ENCODE measurements at places on chromosomes 12 and 14. TPM values are rescaled to one million over a fixed set of nuclear protein-coding genes. Genes with fewer than 3 reads are reported as not detected.

SPRYD4 gene
- 1.1 TPM for total RNA-seq

HELB gene
- 3.5 TPM for total RNA-seq

HCAR2 gene
- not detected for total RNA-seq

PMCH gene
- total RNA-seq: not detected

- no peak for DNase-seq
Measured at GRCh38 chr14:21106498-21107282, 5.8 kb downstream of the TMEM253 start.

DNA sequence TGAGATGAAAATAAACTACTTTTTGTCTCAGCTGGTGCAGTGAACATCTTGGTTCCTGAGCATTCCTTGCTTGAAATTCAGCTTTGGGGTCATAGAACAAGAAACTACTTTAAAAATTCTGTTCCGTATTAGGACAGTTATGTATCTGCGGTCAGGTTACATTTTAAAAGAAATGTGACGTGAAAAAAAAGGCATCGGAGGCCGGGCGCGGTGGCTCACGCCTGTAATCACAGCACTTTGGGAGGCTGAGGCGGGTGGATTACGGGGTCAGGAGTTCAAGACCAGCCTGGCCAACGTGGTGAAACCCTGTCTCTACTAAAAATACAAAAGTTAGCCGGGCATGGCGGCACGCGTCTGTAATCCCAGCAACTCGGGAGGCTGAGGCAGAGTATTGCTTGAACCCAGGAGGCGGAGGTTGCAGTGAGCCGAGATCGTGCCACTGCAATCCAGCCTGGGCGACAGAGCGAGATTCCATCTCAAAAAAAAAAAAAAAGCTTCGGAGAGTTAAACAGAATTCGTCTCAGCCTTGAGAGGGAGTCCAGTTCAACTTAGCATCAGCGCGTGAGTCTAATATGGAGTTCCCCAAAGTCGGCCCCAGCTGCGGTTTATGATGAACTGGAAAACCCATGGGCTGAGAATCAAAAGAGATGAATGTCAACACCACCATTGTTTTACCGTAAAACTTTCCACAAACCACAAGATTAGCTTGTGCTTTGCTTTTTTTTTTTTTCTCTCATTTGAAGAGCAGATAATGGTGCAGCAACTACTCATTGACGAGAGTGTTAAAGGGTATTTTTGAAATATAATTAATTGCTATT is 2.1 kb upstream of the SLC2A13 start:
- no peak for DNase-seq

DNA sequence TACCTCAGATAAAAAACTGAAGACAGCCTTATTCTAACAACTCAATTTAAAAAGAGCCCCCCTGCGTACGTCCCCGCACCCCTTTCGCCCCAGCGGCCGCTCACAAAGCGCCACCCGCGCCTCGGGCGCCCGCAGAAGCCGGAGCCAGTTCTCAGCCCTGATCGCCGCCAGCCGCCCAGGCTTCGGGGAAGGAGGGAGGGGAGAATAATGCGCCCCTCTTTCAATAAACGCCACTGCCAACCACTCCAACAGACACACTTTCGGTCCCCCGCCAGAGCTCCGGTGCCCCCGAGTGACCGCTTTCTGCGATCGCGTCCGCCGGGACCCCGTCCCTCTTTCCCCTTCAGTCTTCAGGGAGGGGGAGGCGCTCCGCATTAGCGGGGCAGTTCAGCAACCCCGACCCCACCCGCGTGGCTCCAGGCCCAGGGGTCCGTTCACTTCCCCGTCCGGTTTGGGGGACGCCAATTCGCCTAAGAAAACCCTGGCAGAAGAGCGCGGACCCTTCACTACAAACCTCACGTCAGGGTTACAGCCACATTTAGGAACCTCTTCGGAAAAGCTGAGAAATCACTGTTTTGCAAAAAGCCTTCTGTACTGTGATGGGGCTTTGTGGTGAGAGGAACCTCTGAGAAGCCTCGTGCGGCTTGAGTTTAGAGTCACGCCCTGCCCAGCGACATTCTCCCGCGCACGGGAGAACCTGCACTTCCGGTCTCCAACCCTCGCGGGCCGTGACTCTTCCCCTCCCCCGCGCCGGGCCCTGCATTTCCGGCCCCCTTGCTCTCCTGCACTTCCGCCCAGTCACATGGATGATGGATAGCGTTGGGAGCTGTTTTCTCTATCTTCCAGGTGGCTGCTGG is 18.7 kb downstream of the FOXG1 start:
- no peak for DNase-seq

DNA sequence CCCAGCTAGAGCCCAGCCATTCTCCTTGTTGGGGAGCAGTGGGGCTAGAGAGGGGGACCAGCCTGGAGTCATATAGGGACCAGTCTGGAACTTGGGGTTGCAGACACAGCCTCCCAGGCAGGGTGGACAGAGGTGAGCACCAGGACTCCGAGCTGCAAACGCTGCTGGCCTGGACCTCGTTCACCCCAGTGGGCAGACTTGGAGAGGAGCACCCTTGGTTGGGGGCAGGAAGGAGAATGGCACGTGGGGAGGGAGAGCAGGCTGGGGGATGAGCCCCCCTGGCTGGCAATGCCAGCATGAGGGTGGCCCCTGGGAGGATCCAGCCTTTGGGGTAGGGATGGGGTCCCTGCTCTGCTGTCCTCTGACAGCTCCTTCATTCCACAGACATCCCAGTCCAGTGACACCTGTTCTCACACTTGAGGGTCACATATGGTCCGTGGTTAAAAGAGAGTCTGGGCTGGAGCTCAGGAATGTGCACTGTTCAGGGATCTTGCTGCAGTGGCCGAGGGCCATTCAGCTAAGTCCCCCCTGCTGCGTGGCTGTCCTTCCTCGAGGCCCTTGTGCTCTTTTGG is 2.8 kb downstream of the LBHD2 start:
- DNase-seq: no peak

DNA sequence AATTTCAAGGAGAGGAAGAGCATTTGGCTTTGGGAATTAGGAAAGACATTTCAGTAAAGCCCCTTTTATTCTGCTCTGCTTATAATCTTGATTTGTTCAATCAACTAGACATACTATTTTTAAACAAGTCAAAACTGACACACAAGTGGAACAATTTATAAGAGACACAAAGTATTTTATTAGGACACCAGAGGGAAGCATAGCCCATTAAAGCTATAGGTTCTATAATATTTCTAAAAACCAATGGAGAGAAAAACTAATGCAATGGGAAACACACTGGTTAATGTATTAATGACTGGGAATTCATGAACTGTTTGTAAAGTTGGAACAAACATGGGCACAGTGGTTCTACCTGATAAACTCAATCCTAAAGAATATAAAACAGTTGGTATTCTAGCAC is 15.3 kb upstream of the CERS5 start:
- DNase-seq: no peak

GRCh38 chr14:81269100-81269978 is 48.6 kb upstream of the GTF2A1 start:
- DNase-seq: peak; percentile 43

- DNase-seq: no peak
Measured at GRCh38 chr12:78672033-78672432, 192.5 kb upstream of the SYT1 start.

DNA sequence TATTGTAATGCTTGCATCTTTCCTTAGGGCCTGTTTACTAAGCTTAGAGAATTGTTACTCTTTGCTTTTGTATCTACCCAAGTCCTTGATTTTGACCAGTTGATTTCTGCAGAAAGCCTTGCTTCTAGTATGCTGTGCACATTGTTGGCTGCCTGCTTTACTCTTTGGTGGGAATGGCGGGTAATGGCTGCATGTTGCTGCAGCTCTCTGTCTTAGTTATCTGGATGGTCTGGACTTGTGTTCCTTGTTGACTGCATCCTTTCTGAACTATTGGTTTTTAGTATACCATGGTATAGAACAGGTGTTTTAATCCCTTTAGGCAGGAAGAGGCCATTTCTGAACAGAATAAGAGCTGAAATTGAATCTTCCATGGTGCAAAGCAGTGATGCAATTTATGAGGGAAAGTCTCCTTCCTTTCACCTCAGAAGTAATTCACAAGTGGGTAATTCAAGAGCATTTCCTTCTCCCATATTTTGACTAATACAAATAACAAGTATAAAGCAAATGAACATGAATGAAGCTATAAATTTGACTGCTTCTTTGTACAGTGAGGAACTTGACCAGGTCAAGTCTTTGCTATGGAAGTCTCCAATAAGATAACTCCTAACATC is 466.4 kb downstream of the NPAS3 start:
- no peak for DNase-seq

Measured in kidney epithelial cell (primary cell).